Small intestine (tissue), 16 donors: ENCODE measurements at places on chromosomes 5 and 9. TPM values are rescaled to one million over a fixed set of nuclear protein-coding genes. Genes with fewer than 3 reads are reported as not detected.
A peak's percentile ranks its signal among the peaks of the same experiment; 100 is the strongest.

GRCh38 chr9:14482856-14483255, 168.9 kb upstream of the NFIB start:
- H3K4me3 ChIP-seq = no peak overlapping the region
- H3K36me3 ChIP-seq = no peaks in the 10 kb centered on the region
- no peak overlapping the region for H3K27ac ChIP-seq
- no peaks in the 10 kb centered on the region for H3K4me1 ChIP-seq
- no peak for DNase-seq

GRCh38 chr9:3385871-3386270, 139.9 kb downstream of the RFX3 start:
- H3K27ac ChIP-seq = no peak overlapping the region
- no peaks in the 10 kb centered on the region for H3K36me3 ChIP-seq
- no peaks in the 10 kb centered on the region for H3K27me3 ChIP-seq
- H3K4me1 ChIP-seq = no peaks in the 10 kb centered on the region

DNA sequence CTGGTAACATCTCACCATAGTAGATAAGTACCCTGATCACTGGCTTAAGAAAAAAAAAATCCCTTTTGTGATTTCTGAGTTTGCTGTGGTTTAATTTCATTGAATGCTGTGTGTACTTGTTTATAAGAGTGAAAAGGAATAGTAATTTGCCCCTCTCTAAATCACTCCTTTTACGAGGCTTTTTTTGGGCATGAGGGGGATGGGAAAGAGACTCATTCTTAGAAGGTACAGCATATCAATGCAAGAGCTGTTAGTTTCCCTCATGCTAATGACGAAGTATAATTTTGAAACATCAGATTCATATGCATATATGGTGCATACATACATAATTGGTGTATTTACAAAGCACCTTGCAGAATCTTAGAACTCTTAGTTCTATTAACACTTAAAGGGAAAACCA, 2.4 kb upstream of the SLC44A1 start:
- H3K4me1 ChIP-seq = no peaks in the 10 kb centered on the region
- no peaks in the 10 kb centered on the region for H3K27me3 ChIP-seq
- H3K4me3 ChIP-seq = no peak overlapping the region
- DNase-seq = no peak
- H3K27ac ChIP-seq = no peak overlapping the region
- H3K36me3 ChIP-seq = no peaks in the 10 kb centered on the region

GRCh38 chr9:85178474-85178873, 508.9 kb downstream of the NTRK2 start:
- H3K27me3 ChIP-seq = no peaks in the 10 kb centered on the region
- DNase-seq = no peak
- no peaks in the 10 kb centered on the region for H3K4me1 ChIP-seq
- no peak overlapping the region for H3K4me3 ChIP-seq

The CBY3 gene
- polyA plus RNA-seq = not detected

- no peak for DNase-seq
- no peak overlapping the region for H3K4me3 ChIP-seq
- H3K4me1 ChIP-seq = no peaks in the 10 kb centered on the region
- no peaks in the 10 kb centered on the region for H3K27me3 ChIP-seq
These were observed 37.0 kb downstream of the MRPS30 start for GRCh38 chr5:44845777-44846176.

- H3K27me3 ChIP-seq = no peaks in the 10 kb centered on the region
- no peaks in the 10 kb centered on the region for H3K36me3 ChIP-seq
- H3K4me1 ChIP-seq = no peaks in the 10 kb centered on the region
- no peak overlapping the region for H3K4me3 ChIP-seq
- H3K27ac ChIP-seq = no peak overlapping the region
These were observed 866.0 kb downstream of the PTPRD start for GRCh38 chr9:9746826-9747225.

DNA sequence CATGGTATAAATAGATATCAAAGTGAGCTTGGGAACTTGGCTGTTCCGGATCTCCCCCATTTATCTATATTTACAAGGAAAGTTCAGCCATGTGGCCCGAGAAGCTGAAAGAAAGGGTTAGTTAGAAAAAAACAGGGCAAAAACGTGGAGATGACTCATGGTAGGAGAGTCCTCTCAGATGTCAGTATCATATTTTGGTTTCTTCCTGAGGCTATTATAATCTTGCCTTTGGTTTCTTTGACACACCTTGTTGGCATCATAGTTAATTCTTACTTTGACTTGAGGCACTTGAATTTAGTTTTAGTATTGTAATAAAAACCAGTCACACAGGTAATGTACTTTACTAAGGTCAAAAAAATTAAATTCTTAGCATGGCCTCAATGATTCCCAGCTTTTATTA, 59.9 kb downstream of the GABRA6 start:
- no peak overlapping the region for H3K4me3 ChIP-seq
- H3K36me3 ChIP-seq = no peaks in the 10 kb centered on the region
- H3K27ac ChIP-seq = no peak overlapping the region
- no peaks in the 10 kb centered on the region for H3K27me3 ChIP-seq
- DNase-seq = no peak

The ADCY2 gene
- 0.87 TPM for polyA plus RNA-seq

- peak overlapping the region; percentile 47 for H3K4me3 ChIP-seq
- no peaks in the 10 kb centered on the region for H3K36me3 ChIP-seq
- H3K27me3 ChIP-seq = no peaks in the 10 kb centered on the region
- H3K27ac ChIP-seq = peak overlapping the region; percentile 78
These were observed 25.6 kb downstream of the GOLGA2 start for GRCh38 chr9:128249908-128250838.

DNA sequence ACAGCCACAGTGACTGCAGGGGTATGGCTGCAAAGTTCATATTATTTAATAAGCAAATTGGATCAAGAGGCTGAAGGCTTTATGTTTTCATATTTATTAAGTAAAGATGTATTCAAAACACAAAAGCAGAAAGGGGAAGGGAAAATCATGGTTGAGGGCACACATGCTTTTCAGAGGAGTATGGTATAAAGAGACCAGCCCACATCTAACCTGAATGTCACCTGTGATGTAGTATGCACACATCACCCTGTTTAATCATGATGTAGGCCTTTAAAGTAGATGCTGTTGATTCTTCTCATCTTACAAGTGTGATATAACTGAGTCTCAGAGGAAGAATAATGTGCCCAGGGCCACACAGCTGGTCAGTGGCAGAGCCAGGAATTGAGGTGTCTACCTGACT, 211.8 kb downstream of the DCP2 start:
- H3K4me3 ChIP-seq = no peak overlapping the region
- H3K27ac ChIP-seq = no peak overlapping the region
- H3K4me1 ChIP-seq = no peaks in the 10 kb centered on the region

GRCh38 chr5:60598424-60598823, 101.5 kb downstream of the DEPDC1B start:
- DNase-seq = no peak
- H3K36me3 ChIP-seq = peaks cover 2% of the 10 kb centered on the region
- no peaks in the 10 kb centered on the region for H3K27me3 ChIP-seq
- no peaks in the 10 kb centered on the region for H3K4me1 ChIP-seq
